Muscle of back (tissue), 13 donors: ENCODE measurements at places on chromosomes 2 and 18.

GRCh38 chr2:26585966-26586365 lies 55.2 kb downstream of the CIB4 start:
- no peak for DNase-seq

- no peak for DNase-seq
Measured at GRCh38 chr2:69434753-69435152, 2.5 kb downstream of the NFU1 start.

DNA sequence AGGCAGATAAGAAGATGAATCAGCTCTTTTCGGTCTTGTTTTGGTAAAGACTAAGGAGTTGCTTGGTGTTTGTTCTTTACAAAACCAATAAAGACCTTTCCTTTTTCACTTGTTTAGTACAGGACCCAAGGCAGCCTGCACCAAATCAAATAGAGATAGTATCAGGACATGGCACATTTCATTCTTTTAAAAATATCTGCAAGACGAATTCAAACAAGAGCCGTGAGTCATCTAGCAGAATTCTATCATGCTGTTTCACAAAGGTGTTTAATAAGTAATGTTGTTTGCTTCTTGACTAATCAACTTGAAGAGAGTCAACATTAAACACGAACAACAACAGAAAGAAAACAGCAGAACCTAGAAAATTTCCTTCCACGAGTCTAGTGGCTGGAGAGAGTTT lies 102.8 kb upstream of the TTN start:
- no peak for DNase-seq

DNA sequence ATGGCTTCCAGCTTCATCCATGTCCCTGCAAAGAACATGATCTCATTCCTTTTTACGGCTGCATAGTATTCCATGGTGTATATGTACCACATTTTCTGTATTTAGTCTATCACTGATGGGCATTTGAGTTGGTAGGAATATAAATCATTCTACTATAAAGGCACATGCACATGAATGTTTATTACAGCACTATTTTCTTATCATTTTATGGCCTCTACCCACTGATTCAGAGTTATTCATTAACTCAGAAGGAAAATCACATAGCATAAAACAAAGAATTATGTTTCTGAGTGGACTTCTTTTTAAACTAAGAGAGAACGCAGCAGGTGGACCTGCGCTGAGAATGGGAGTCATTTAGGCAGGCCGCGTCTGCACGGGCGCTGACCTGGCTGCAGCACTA lies 619.6 kb downstream of the FBXO15 start:
- no peak for DNase-seq

GRCh38 chr2:207341804-207342203 lies 176.1 kb upstream of the KLF7 start:
- no peak for DNase-seq

DNA sequence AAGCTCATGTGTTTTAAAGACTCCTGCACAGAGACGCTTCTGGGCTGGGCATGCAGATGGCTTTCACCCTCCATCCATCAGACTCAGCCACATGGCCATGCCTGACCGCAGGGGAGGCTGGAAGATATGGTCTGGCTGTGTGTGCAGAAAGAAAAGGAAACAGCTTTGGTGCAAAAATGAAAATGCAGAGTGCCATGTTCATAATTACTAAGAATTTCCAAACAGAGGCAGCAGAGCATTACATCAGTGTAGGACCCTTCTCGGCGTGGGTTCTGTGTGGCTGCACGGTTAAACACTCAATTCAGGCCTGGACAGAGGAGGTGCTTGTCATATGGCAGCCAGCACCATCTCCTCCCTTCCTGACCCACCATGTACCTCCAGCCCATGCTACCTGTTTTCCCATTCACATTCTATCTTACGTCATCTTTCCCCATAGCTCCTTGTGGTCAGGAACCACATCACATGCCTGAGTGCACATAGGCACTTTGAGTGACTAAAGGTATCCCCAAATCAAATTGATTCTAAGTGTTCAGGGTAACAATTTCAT lies 200.3 kb upstream of the ID2 start:
- no peak for DNase-seq

- DNase-seq = no peak
Measured at GRCh38 chr2:168428431-168428830, 27.6 kb upstream of the CERS6 start.

DNA sequence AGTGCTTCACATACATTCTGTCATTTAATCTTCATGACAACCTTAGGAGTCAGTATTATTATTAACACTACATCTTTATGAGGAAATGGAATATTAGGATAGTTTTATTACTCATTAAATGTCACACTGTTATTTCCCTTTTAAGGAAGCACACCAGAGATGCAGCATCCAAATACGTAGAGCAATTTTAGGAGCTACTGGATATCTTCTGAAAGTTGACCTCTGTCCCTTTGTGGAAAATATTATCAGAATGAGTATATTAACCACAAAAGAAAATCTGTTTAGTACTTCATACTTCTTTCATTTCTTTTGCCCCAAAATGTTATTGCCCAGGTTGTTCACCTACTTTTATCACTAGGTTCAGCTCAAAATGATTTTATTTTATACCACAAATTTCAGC lies 72.9 kb upstream of the APCDD1 start:
- no peak for DNase-seq

GRCh38 chr2:236517251-236518031 lies 52.2 kb upstream of the ACKR3 start:
- no peak for DNase-seq

DNA sequence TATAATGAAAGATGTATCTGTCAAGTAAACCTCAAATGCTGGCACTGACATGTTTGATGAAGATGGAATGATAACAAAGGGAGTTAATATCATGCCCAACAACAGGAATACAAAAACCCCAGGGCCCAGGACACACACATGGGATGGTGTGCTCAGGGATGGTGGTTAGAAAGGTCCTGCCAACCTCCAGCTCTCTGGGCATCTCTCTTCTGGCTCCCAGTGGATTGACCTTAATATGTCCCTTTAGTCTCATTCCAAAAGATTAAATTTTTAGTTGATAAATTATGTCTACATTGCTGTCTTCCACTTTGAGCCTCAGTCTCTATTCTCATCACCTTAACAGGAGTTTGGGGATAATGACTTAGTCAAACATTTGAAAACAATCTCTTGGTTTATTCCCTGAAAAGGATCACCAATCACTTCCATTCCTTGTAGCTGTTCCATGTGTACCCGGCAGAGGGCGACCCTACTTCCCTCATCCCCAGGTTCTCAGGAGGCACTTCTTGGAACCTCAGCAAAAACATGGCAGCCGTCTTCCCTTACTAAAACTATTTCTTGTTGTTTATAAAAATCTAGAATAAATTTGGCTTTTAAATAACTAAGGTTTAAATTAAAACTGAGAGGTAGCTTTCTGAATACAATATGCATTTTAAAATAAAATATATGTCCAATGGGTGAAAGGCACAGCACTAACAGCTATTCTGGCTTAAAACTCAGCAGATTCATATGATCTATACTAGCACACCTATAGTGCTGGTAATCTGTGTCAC lies 29.6 kb downstream of the MCEE start:
- peak; percentile 10 for DNase-seq

- no peak for DNase-seq
Measured at GRCh38 chr18:22539051-22539765, 121.5 kb upstream of the CTAGE1 start.

- DNase-seq = peak; percentile 31
Measured at GRCh38 chr18:35390951-35391700, 14.0 kb upstream of the ZNF396 start.

- no peak for DNase-seq
Measured at GRCh38 chr2:120494446-120494845, 148.5 kb downstream of the INHBB start.

GRCh38 chr2:198252472-198252871 lies 448.1 kb downstream of the PLCL1 start:
- DNase-seq = no peak

GRCh38 chr2:239694487-239694886 lies 293.7 kb upstream of the HDAC4 start:
- no peak for DNase-seq

GRCh38 chr2:12032398-12032797 lies 286.0 kb downstream of the LPIN1 start:
- no peak for DNase-seq

GRCh38 chr2:218991674-218992168 lies 1.5 kb downstream of the CRYBA2 start:
- no peak for DNase-seq

GRCh38 chr2:173815772-173816171 lies 149.4 kb downstream of the SP3 start:
- DNase-seq = no peak

- no peak for DNase-seq
Measured at GRCh38 chr2:43121580-43122314, 104.7 kb downstream of the ZFP36L2 start.

- DNase-seq = no peak
Measured at GRCh38 chr2:108220191-108220590, 19.6 kb upstream of the SULT1C3 start.

- DNase-seq = no peak
Measured at GRCh38 chr2:129009555-129010146, 691.0 kb upstream of the HS6ST1 start.

DNA sequence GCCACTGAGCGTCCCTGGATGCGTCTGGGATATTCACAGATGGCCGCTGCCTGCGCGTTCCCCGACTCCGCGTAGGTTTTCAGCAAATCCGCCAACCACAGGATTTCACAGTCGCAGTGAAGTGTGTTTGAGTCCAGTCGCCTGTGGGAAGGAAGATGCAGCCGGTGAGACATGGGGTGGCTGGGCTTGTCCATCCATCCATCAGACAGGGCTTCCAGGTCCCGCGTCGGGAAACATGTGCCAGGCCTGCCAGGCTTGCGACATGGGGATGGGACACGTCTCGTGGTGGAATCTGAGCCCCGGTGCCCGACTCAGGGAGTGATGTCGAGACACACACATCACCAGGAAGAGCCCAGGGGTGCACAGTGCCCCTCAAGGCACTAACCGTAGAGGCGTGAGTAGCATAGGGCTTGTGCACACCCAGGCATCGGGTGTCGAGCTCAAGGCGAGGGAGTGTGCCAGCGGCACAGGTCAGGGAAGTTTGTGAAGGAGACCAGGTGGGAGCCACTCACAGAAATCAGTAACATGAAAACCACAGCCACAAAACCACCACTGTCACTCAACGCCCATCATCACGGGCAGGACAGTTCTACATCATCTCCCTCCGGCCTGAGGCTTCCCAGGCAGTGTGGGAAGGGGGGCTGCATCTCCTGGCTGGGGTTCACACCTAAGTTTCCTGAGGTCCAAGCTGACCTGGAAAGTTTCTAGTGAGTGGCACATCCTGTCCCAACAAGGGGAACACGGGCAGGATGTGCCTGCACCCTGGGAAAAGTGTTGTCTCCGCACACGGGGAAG lies 63.9 kb downstream of the PXDN start:
- no peak for DNase-seq

- no peak for DNase-seq
Measured at GRCh38 chr2:20985062-20985461, 58.8 kb downstream of the APOB start.

DNA sequence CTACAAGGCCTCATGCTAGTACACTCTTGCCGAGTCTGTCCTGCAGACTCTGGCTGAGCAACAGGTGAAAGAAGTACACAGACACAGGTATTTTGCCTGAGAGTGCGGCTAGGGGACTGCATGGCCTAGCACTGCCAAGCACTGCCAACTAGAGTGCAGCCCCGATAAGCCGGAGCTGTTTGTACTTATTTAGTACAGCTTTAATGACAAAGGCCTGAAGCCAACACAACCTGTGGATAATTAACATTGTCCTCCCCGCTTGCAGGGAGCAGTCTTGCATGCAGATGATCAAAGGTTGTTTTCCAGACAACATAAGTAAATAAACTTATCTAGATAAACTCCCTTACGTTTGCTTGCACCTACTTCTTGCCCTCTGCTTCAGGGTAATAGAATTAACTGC lies 63.7 kb upstream of the MMADHC start:
- DNase-seq = no peak

DNA sequence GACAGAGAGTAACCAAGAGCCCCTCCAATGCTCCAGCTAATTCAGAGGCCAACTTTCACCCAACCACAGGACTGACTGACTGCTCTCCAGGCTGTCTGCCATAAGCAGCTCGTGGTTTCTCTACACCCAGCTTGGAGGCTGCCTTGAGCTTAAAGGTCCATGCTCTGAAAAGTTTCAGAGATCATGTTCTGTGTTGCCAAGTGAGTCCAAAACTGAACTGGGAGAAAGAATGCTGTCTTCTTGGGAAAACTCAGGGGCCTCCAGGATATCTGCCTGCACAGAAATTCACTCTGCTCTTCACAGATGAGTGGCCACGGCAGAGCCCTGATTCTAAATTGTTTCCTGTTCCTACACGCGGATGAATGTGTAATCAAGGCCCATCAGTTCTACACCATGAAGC lies 51.1 kb downstream of the LPIN2 start:
- no peak for DNase-seq

- DNase-seq = no peak
Measured at GRCh38 chr2:222882484-222882928, 21.7 kb downstream of the ACSL3 start.

- no peak for DNase-seq
Measured at GRCh38 chr2:45012733-45013132, 3.5 kb upstream of the SIX2 start.

DNA sequence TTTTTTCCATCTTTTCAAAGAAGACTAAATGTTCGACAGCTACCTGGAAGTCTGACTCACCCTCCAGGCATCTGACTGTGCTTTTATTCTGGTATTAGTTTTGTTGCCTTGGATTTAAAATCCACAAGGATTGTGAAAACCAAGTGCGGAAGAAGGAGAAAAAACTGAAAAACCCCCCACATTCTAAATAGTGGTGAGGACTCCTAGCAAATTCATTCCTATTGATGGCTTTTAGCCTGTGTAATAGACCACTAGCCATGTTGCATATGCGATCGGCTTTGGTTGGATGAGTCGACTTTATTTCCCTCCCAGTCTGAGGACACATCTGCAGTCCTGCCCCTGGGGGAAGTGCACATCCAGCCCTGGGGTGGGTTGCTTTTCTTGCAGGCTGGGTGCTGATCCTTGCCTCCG lies 16.9 kb downstream of the LDLRAD4 start:
- DNase-seq = no peak

- no peak for DNase-seq
Measured at GRCh38 chr18:11572201-11572600, 37.2 kb upstream of the SLC35G4 start.
